ENCODE measurements at places on chromosomes 5 and 9.
A peak's percentile ranks its signal among the peaks of the same experiment; 100 is the strongest.

- no peak for DNase-seq
Measured at GRCh38 chr5:172683264-172683644, 42.2 kb downstream of the NEURL1B start.

DNA sequence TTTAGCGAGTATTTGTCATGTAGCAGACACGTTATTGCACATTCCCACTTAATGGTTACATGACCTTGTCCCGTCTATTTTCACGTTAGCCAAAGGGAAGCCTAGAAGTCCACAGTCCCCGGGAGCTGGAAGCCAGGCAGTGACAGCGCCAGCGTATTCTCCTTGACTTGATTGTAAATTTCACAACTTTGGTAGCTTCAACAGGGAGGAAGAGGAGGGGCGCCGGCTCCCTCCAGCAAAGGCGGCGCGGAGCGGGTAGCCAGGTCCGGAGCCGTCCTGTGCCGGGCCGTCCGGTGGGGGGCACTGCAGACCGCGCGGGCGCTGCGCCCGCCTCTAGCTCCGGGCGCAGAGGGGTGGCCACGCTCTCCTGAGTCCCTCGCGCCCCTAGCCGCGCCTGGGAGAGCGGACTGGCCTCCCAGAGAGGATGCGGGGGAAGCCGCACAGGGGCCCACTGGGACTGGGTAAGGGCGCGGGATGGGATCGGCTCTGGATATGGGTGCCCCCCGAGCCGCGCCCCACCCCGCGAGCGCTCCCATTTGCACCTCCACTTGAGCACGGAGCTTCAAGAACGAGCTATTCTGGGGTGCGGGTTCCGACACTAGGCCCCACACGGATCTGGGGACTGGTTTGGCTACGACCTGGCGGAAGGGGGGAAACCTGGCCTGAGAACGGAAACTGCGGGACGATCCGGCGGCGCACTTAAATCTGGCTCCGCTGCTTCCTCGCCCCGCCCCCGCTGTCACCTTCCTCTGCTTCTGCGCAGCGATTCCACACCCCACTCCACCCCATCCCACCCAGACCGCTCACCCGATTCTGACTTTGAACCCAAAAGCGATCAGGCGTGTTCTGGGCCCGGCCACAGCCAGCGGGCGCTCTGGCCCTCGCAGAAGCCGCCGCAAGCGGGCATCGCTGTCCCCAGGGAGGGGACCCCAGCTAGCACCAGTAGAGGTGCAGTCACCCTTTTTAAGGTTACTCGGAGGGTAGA lies 23.8 kb downstream of the KLF4 start:
- peak; percentile 73 for DNase-seq

DNA sequence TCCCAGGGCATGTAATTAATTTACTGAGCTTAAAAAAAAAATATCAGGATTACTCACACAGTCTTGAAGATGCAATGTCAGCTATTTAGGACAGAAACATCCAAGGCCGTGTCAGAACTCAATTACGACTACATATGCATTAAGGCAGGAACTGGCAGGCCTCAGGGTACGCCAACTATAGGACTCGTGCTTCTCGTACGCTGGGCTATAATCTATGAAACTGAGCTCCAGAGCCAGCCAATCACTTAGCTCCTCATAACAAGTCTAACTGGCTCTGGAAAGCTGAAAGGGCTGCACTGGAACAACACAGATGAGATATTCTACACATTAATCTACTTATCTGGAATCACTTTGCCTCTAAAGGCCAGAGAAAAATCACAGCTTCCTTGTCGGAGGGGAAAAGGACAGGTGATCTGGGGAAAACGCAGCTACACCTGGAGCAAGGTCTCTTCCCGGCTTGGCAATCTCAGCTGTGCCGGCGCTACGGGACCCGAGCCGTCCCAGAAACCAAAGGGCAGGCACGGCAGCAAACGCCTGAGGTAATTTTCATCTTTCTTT lies 212.0 kb downstream of the DEPDC1B start:
- no peak for DNase-seq

- no peak for DNase-seq
Measured at GRCh38 chr5:22998362-22998761, 145.2 kb upstream of the CDH12 start.

DNA sequence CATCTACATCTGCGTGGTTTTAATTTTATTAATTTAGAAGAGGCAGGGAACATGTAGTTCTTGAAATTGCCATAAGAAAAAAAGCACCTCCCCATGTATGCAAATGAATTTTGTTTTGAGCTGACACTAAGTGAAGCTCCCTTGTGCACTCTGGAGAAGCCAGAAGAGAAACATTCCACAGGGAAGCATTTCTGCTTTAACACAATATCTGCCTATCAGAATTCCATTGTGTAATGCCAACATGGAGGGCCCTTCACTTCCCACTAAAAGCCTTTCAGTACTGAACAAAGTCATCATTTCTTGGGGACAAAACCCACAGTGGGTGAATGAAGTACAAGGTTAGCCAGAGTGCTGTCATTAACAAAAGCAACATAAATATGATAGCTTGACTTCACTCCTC lies 59.7 kb downstream of the PRELID2 start:
- DNase-seq: no peak

- DNase-seq: no peak
Measured at GRCh38 chr9:110517483-110517882, 62.1 kb downstream of the SVEP1 start.

GRCh38 chr9:108316630-108317029 lies 539.2 kb downstream of the ACTL7B start:
- no peak for DNase-seq

- no peak for DNase-seq
Measured at GRCh38 chr5:180235846-180236245, 26.8 kb upstream of the RASGEF1C start.

DNA sequence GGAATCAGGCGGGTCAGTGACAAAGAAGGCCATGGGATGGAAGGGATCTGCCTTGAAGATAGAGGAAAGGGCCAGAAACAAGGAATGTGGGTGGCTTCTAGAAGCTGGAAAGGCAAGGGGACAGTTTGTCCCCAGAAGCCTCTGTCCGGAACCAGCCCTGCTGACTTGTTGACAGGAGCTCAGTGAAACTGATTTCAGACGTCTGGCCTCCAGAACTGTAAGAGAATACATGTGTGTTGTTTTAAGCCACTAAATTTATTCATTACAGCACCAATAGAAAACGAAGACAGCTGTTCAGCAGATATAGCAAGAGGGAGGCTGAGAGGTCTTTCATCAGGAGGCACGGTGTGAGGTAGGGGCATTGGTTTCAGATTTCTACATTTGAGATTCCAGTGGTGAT lies 422.5 kb downstream of the KDM4C start:
- DNase-seq: no peak

- DNase-seq: no peak
Measured at GRCh38 chr5:11396917-11397316, 507.3 kb downstream of the CTNND2 start.

DNA sequence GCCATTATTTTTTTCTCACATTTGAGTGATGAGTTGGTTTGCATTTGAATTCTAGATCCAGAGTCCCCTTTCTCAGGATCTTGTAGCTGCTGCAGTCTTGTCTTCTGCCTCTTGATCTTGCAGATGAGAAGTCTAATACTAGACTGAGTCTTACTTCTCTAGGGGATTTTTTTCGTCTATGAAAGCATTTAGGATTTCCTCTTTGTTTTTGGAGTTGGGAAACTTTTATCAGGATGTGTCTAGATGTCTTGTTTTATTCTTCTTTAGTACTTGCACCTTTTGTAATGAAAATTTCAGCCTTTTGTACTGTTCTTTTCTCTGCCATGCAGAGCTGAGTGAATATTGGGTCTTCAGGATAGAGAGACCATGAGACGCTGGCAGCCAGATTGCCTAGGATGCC lies 65.4 kb downstream of the ZNF618 start:
- no peak for DNase-seq

- DNase-seq: no peak
Measured at GRCh38 chr5:174310243-174310642, 264.7 kb downstream of the NSG2 start.

- DNase-seq: no peak
Measured at GRCh38 chr5:56080375-56081052, 85.8 kb upstream of the IL6ST start.

GRCh38 chr5:126120939-126121338 lies 302.3 kb upstream of the GRAMD2B start:
- DNase-seq: no peak

DNA sequence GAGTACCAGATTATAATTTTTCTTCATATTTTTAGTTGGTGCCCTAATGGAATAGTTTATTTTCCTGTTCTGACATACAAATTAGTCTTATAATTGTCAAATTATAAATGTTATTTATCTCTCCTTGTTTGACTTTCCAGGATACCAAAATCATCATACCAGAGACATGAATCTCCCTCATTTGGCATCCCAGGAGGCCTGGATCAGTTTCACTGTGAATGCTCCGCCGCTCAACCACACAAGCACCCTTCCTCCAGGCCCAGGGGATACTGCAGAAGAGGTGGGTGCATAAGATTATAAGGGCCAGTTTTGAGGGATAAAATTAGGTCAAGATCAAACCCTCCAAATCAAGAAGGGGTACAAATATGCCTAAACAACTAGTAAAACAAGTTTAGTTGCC lies 1229.3 kb downstream of the CDH12 start:
- DNase-seq: no peak

DNA sequence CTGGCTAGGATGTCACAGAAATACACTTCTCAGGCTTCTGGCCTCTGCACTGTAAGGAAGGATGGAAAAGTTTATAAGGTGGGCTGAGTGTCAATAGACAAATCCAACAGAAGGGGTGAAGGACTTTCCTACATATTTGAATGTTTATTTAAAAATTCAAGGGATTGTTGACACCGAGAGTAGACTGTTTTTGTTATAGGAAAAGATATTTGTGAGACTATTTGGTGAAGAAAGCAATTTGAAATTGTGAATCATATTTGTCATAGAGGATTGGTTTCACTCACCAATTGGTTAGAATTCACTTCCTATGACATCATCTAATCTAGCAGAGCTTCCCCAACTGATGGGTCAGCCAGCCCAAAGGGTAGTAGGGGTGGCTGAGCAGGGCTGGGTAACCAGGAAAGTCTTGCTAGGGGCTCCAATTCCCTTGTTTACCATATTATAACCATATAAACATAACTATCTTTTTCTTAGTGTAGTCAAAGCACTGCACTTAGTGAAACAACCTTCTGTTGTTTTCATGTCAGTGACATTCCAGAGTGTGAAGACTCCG lies 14.9 kb upstream of the MEGF10 start:
- DNase-seq: no peak

GRCh38 chr5:16615741-16616535 lies 859 bp downstream of the RETREG1 start:
- no peak for DNase-seq

GRCh38 chr5:60829490-60830266 lies 14.4 kb downstream of the ELOVL7 start:
- DNase-seq: no peak

- DNase-seq: no peak
Measured at GRCh38 chr9:132125361-132125760, 36.5 kb upstream of the NTNG2 start.

DNA sequence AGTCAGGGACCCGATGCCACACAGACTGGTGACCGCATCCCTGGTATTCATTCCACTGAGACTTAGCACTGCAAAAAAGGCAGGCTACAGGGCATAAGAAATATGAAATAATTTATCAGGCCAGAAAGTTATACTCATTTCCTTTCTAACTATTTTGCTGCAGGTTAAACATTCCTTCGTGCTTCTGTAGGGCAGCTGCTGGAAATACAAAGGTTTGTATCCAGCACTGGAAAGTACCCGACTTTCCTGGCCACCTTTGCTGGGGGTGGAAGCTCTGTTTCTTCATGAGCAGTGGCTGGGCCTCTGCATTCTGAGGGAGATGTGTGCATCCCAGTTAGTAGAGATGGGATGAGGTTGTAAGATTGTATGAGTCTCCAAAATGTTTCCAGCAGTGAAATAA lies 478.6 kb upstream of the WWC1 start:
- no peak for DNase-seq
